Esophagus squamous epithelium (tissue), 5 donors: ENCODE measurements at places on chromosomes 13 and 19.

GRCh38 chr13:99431927-99432608, 69.2 kb upstream of the TM9SF2 start:
- DNase-seq = no peak

GRCh38 chr19:21900401-21900800, 64.4 kb upstream of the ZNF43 start:
- DNase-seq = no peak

DNA sequence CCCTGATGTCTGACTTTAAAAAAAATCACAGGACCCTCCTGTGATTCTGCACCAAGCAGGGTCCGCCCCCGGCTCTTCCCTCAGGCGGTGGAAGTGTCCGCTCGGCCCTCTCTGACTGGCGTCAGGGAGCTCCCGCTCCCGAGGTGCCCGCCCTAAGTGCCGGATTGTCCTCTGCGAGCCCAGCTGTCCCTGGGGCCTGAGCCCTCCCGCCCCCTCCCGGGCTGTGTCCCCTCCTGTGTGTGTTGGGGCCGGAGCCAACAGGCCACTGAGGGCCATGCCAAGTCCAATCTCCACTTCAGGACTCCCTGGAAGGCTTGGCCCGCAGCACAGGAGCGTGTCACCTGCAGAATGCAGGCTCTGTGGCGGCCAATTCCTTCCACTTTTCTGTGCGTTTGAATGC, 25.4 kb downstream of the MAP2K2 start:
- no peak for DNase-seq

- DNase-seq = no peak
These were observed 5.8 kb downstream of the HSPBP1 start for GRCh38 chr19:55273978-55274707.

DNA sequence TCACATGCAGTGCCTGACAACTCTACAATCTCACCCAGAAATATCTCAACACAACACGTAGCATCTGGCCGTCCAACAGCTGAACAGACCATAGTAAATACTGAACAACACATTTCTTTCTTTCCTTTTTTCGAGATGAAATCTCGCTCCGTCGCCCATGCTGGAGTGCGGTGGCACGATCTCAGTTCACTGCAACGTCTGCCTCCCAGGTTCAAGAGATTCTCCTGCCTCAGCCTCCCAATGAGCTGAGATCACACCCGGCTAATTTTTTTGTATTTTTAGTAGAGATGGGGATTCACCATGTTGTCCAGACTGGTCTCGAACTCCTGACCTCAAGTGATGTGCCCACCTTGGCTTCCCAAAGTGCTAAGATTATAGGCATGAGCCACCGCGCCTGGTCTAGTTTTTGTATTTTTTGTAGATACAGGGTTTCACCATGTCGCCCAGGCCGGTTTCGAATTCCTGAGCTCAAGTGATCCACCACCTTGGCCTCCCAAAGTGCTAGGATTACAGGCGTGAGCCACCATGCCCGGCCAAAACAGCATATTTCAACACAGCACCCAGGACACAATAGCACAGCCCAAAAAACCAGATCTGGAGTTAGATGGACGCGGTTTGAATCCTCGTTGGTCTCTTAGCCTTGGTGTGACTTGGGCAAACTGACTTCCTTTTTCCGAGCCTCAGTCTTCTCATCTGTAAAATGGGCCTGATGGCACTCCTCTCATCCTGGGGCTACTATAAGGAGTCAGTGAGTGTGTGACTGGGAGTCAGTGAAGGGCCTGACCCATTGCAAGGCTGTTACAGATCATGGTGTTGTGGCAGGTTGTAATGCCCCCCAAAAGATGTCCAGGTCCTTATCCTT, 22.6 kb downstream of the CYP2A6 start:
- no peak for DNase-seq

DNA sequence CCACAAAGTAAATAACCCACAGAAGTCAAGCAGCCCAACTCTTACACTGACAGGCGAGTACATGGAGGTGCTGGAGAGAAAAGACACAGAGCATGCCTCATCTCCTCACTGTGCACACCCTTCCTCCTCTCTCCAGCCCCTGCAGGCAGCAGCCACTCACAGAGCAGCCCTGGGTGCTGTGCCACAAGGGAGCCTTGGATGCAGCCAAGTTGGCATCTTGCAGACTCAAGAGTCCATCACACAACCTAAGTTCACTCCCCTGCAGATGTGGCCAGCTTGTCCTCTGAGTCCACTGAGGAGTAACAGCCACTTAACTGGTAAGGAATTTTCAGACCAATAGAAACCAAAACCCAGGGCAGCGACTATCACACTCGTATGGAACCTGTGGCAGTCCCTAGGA, 47.4 kb downstream of the BRD4 start:
- no peak for DNase-seq

GRCh38 chr19:46834984-46835383, 15.7 kb downstream of the AP2S1 start:
- no peak for DNase-seq

- no peak for DNase-seq
These were observed 55.5 kb downstream of the EDNRB start for GRCh38 chr13:77863144-77863543.

DNA sequence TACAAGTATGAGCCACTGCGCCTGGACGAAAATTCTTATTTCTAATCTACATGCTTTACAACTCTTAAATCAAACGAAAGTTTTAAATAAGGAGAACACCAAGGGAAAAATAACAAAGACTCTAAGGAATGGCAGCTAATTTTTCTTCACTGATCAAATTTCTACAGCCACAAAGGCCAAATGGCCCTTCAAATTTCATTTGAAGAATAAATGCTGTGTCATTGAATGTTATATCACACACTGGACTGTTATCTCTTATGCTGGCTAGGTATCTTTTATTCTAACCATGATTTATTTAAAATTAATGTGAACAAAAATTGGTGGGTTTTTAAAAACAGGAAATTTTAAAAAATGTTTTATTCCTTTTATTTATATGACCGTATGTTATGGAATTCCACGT, 14.1 kb downstream of the SMAD9 start:
- no peak for DNase-seq

GRCh38 chr19:16208064-16208759, 10.5 kb downstream of the AP1M1 start:
- no peak for DNase-seq

DNA sequence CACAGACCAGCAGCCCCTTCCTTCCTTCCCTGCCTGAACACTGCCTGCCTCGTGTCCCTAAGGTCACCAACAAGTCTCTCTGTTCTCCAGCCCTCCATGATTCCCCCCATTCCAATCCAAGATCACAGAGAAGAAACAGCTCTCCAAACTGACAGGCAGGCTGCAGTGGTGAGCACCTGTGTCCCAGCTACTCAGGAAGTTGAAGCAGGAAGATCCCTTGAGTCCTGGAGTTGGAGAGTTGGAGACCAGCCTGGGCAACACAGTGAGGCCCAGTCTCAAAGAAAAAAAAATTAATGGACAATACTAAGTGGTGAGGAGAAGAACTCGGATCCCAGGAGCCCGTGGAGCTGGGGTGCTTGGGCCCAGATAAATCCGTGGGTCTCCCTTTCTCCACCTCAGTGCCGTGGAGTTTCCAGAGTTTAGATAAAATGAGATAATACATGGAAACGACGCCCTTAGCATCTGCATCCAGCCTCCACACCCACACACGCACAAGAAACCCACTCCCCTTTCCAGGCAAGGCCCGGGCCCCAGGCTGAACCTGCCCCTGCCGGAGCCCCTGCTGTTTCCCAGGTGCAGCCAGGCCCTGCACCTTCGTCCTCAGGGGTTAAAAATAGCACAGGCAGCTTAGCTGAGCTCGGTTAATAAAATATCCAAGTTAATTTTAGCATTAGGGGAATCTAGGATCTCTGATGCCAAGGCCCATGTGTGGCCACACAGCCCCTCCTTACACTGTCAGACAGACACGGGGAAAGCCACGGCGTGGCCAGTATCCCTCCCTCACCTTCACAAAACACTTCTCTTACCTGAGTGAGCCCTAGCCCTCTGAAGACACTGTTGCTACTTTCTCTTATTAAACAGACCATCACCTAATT, 4.7 kb downstream of the RASA3 start:
- DNase-seq = no peak

- no peak for DNase-seq
These were observed 30.1 kb downstream of the SCEL start for GRCh38 chr13:77565635-77566034.

DNA sequence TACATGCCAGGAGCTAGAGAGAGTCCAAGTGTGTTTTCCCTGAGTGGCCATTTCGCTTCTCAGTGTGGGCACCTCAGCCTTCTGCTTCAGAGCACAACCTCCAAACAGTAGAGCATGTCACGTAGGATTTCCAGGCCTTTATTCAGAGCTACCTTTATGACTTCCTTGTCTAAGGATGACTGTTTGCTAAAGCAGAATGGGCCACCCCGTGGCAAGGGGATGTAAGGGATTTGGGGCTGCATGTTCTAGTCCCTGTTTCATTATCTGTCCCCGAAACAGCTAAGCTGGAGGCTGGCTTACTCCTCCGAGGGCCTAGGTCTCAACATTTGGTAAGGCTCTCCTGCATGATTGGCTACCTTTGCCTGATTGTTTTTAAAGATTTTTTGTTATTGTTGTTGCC, 6.0 kb downstream of the RNASEH2B start:
- DNase-seq = no peak

- no peak for DNase-seq
These were observed 2.1 kb downstream of the FGF9 start for GRCh38 chr13:21672796-21673538.

DNA sequence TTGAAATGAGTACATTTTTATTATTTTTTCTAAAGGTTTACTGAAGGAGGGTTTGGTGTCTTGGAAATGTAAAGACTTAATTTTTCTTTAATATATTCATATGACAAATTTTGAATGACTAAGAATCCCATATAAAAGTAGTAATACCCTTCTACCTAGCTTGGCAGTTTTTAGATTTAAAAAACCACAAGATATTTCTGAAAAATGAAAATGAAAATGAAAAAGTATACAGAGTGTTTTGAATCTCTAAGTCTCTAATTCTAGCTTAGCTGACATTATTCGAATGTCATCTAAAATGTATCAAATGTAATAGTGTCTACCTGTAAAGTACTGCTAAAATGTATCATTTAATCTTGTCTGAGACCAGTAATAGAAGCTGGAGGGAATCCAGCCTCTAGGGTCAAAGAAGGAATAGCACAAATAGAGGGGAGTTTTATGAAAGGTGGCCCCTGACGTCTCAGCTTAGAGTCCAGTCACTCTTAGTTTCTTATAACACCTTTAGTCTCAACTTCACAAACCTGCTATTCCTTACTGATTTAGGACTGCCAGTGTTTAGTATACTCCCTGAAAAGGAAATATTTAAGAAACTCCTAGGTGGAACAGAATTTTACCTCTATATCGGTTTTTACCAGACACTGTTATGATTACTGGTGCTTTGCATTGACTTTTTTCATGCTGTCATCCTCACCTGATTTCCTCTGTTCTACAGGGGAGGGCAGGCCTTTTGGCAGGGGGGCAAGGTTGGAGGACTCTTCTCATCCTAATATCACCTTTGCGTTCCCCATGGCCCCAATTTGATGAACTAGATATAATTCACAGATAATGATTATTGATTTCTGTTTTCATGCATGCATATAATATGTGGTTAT, 16.2 kb upstream of the MIR17HG start:
- DNase-seq = no peak

DNA sequence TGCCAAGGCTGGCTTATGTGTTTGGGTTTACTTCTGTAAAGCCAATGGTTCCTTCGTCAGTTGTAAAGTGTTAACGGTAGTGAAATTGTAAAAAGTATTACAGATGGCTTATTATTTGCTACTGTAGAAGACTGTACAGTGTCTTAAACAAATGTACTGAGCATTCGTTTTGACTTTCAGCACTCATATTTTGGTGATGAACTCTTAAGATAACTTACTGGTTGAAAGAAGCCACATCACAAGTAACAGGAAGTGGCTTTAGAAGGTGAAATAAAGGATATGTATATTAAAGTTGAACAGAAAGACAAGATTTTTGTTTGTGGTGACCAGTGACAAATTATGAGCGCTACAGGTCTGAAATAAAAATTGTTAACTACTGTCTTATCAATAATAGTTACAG, 64.2 kb downstream of the URI1 start:
- DNase-seq = no peak

GRCh38 chr13:72763411-72763810, 18.3 kb downstream of the DIS3 start:
- no peak for DNase-seq

- no peak for DNase-seq
These were observed 2.4 kb upstream of the CYP2F1 start for GRCh38 chr19:41111750-41112295.
